Fibroblast of upper back skin (primary cell): ENCODE measurements at places on chromosomes 2 and 18.

DNA sequence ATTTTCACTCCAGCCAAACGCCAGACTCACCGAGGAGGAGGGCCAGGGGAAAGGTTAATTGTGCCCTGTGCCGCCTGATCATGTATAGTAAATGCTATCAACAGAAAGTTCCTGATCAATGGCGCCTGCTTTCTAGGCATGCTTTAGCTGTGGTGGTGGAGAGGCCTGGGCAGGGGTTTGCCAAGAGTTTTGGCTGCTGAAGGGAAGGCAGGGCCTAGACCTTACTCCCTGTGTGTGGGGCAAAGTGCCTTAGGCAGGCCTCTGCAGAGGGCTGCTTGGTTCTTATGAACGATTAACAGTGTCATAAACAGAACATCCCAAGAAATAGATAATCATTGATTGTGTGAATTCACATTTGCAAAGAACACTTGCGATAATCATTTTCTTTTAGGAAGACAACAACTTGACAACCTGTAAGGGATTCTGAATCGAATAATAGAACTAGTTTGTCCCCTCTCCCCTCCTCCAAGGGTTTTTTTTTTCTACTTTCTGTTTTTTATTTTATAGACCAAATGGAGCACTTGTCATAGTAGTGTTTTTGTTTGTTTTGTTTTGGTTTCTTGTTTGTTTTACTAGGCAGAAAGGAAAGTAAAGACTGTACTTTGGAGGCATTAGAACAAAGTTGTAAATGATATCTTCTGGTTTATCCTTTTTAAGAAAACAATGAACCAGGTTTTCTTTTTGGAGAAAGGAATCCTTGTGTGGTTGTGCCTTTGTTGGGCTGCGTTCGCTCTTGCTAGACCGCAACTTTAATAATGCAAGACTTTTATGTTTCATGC lies 6.5 kb downstream of the TSHZ1 start:
- no peak for DNase-seq

DNA sequence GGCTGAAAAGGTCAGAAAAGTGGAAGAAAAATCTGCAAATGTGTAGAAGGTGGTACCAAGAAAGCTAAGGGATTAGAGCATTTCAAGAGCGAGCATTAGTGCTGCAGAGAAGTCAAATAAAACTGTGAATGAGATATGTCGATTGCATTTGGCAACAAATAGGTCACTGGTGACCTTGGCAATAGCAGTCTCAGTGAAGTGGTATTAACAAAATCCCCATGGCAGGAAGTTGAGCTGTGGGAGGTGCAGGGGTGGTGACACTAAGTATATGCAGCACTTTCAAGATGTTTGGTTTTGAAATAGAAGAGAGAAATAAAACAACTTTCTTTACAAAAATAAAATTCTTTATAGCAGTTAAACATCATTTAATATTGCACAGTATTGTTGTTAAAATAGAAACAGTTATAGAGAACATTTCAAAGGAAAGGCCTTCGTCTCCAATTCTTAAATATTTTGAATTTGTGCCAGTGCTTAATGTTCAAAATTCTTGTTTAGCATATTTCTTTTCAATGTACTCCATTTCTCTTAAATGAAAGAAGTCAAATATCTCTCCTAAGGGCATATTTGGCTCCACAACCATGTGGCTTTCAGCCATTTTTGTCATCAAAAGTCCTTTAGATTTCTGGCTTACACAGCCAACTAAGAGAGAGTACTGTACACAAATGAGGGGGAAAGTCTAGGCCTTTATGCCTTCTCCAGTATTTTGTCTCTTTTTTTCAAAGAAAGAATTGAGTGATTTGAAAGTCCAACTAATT lies 443.0 kb upstream of the MMADHC start:
- DNase-seq: no peak

DNA sequence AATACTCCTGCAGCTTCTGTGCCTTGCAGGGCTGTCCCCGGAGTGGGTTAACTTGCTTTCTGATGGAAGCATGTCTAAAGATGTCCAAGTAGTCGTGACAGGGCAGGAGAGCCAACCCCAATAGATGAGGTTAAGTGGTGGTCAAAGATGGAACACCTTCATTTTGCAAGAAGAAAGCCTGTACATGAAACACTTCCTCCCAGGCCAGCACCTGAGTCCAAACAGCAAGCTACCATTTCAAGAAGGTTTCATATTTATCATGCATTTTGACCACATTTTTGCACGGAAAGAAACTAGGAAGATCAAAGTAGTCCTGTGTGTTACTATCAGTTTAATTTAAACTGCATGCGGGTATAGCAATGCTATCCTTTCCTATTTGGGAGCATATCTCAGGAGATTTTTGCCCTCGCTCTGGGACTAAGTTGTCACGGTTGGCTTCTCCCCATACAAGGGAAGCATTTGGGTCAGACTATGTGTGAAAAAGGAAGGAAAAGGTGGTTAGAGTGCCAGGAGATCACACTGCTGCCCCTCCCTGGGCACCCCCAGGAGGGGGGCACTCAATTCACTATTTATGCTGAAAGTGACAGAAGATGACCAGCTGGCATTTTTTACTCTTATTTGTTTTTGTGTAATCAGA lies 187.6 kb downstream of the ZNF521 start:
- DNase-seq: no peak

DNA sequence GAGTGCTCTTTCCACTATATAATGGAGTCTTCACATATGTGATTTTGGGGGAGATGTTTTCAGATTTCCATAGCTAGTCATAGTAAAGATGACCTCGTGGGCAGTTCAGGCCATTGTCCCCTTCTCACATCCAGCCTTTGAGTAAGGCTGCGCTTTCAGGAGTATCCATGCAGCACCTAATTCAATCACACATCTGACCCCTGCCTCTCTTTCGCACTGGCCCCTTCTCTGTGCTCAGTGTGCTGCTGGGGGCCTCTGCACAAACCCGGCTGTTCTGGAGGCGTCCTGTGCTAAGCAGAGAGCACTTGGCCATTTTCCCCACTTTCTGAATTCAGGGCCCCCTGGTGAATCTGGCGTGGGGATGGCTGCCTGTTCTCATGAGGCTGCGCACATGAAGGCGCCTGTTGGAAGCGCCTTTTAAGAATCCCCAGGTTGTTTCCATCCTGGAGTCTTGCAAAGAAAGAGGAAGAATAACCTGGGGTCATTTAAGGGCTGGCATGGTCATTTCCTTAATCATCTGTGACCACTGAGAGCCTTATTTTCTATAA lies 96.0 kb upstream of the ALPP start:
- no peak for DNase-seq

DNA sequence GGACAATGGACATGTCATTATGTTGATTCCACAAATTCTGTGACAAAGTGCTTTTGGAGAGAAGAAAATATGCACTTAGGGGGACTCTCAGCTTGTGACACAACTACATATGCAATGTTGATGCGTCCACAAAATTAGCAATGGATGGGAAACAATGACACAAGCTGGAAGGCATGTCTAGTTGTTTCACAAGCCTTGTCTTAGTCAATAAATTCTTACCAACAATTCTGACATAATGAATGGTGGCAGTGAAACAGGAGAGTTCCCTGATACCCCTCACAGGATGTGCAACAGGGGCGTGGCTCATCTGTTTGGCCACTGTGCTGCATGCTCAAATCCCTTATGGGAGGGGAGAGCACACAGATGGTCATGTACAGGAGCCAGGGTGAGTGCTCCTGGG lies 347.2 kb upstream of the DLGAP1 start:
- no peak for DNase-seq

DNA sequence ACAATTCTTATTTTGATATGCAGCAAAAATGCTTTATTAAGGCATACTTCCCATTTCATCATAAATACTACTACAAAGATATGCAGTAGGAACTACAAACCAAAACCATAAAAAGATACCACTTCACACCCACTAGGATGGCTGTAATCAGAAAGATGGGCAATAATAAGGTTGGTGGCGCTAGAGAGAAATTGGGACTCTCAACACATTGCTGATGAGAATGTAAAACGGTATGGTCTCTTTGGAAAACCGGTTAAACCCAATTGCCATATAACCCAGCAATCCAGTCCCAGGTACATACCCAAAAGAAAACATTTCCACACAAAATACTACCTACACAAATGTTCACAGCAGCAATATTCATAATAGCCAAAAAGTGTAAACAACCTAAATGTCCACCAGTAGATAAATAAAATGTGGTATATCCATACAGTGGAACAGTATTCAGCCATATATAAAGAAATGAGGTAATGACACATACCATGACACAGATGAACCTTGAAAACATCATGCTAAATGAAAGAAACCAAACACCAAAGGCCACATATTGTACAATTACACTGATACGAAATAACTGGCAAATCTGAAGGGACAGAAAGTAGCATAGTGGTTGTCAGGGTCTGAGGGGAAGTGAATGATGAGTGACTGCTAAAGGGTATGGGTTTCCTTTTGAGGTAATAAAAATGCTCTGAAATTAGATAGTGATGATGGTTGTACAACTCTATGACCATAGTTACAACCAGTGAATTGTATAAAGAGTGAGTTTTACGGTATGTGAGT lies 12.7 kb downstream of the SP3 start:
- DNase-seq: no peak

GRCh38 chr2:217338306-217338916 lies 478.5 kb upstream of the TNP1 start:
- peak; percentile 87 for DNase-seq

- peak; percentile 99 for DNase-seq
These were observed 94.1 kb upstream of the THOC1 start for GRCh38 chr18:361941-362310.

GRCh38 chr2:73386342-73386868 lies 769 bp downstream of the ALMS1 start:
- no peak for DNase-seq

DNA sequence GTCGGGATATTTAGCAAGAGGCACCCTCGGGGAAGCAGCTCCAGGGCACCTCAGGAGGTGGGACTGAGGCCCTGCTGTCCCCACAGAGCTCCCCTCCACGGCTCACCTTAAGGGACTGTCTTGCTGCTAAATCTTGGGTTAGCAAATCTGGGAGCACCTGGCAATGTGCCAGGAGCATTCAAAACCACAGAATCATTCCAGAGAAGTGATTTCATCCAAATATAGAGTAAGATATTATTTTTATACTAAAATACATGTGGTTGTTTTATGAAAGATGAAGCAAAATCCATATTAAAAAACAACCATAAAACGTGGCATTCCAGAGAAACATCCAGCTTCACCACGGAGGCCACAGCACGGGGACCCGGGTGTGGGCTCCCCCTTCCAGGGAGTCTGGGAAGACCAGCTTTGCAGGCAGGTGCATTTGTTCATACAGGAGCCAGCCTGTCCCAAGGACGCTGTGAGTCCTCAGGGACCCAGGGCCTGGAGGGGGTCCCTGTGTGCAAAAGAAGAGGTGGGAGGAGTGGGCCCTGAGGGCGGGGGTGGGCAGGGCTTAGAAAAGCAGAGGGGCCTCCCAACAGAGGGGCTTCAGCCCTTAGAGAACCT lies 16.3 kb downstream of the HS1BP3 start:
- DNase-seq: peak; percentile 72

GRCh38 chr2:99096728-99097127 lies 44.8 kb upstream of the C2orf15 start:
- DNase-seq: no peak

DNA sequence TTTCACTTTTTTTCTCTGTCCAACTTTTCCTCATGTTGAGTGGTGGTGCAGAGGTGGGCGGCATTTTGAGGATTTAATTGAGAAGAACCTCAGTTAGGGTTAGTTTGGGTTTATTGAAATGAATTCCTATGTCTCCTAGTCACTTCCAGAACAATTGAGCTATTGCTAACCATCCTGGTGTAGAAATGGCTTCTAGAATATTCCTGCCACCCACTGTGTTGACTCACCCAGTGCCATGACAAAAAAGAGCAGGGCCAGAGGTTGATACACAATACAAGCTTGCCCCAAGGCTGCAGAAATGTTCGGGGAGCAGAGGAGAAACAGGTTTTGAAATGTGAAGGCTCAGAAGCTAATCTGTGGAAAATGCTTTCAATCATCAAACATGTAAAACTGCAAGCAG lies 167.1 kb upstream of the TRIB2 start:
- DNase-seq: peak; percentile 39

- no peak for DNase-seq
These were observed 196.1 kb upstream of the SALL3 start for GRCh38 chr18:78783564-78783960.

DNA sequence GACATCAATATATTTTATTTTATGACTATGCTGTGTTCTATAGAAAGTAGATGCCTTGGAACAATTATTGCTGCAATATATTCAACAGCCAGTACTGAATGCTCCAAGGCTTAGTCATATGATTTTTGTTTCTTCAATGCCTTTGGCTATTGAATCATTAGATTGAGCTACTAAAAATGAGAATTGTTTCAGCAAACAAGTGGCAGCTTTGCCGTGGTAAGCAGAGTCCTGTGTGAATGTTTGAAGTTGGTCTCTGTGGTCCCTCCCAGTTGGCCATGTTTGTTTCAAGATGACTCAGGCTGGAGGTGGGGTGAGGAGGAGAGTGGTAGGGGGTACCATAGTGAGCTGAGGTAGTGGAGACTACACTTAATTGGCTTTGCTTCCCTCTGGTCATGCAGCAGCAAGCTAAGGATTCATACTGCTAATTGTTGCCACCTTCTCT lies 198.6 kb upstream of the EPAS1 start:
- peak; percentile 87 for DNase-seq

- DNase-seq: peak; percentile 73
These were observed 83.6 kb downstream of the ACVR1 start for GRCh38 chr2:157792335-157793052.

- DNase-seq: no peak
These were observed 8.7 kb upstream of the DSG2 start for GRCh38 chr18:31489311-31489710.

DNA sequence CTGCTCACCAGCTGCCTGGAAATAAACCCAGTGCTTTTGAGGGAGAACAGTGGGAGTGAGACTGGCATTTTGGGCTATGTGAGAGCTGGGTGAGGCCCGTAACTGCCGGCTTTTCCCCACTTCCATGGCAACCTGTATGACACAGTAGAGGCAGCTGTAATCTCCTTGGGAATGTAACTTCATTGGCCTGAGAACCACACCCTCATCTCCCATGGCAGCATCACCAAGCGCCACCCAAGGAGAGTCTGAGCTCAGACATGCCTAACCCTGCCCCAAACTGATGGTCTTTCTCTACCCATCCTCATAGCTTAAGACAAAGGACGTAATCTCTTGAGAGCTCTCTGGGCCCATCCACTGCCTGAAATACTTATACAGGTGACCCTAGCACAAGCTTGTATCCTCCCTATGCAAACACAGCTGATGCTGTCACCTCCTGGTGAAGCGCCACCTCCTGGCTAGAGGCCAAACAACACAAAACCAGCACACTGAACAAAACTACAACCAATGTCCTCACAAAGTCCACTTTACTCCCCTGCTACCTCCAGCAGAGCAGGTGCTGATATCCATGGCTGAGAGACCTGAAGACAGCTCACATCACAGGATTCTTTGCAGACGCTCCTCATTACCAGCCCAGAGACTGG lies 763.4 kb upstream of the NRXN1 start:
- DNase-seq: no peak

- no peak for DNase-seq
These were observed 21.2 kb downstream of the QPCT start for GRCh38 chr2:37365669-37366068.

DNA sequence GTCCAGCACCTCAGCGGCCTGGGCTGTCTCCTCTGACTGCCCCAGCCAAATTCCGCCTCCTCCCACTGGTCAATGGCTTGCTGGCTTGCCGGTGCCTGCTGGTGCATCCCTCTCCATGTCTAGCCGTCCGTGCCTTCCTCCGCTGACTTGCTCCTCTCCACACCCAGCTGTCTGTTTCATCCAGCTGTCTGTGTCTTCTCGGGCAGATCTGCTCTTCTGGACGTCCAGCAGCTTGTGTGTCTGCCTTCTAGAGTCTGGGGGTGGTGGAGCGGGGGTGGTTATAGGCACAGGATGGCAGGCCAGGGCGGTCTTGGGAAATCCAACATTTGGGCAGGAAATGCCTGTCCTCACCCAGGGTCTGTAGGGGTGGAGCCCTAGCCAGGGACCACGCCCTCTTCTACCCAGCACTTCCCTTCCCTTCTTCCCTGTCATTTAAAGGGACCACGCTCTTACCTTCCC lies 369.2 kb downstream of the GALNT13 start:
- DNase-seq: no peak
